Activated naive CD8-positive, alpha-beta T cell treated with anti-CD3 and anti-CD28 coated beads, Interleukin-2, amount 10 ng/mL, durations not matched to agents 7 days and 5 days (primary cell): ENCODE measurements at places on chromosomes 4 and X. TPM values are rescaled to one million over a fixed set of nuclear protein-coding genes. Genes with fewer than 3 reads are reported as not detected.

Gene MAGEB17
- not detected for total RNA-seq

DNA sequence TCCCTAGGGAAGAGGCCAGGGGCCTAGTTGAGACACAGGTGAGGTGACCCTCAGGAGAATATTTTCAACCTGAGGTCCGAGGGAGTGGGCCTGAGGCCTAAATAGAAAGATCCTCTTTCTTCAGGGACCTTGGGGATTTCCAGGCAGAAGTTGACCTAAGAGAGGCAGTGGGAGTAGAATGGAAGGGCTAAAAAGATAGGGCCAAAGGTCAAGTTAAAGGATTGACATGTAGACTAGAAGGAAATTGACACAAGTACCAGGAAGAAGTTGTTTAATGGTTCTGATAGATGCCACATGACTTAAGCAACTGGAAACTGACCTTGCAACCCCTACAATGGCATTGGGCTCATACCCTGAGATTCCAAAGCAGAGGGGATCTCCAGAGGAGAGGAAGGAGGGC is 76.9 kb downstream of the SHROOM3 start:
- no peak overlapping the region for H3K4me3 ChIP-seq
- H3K27ac ChIP-seq, result no peak overlapping the region
- DNase-seq, result no peak
- peaks cover 2% of the 10 kb centered on the region for H3K4me1 ChIP-seq
- H3K27me3 ChIP-seq, result peaks cover 2% of the 10 kb centered on the region

Gene NALF2
- total RNA-seq, result not detected

- H3K27ac ChIP-seq, result peak overlapping the region; percentile 35
- peak overlapping the region; percentile 57 for H3K4me3 ChIP-seq
- H3K36me3 ChIP-seq, result peaks cover 19% of the 10 kb centered on the region
- H3K27me3 ChIP-seq, result no peaks in the 10 kb centered on the region
- DNase-seq, result no peak
Measured at GRCh38 chr4:153483432-153484418, 17.6 kb downstream of the TMEM131L start.

DNA sequence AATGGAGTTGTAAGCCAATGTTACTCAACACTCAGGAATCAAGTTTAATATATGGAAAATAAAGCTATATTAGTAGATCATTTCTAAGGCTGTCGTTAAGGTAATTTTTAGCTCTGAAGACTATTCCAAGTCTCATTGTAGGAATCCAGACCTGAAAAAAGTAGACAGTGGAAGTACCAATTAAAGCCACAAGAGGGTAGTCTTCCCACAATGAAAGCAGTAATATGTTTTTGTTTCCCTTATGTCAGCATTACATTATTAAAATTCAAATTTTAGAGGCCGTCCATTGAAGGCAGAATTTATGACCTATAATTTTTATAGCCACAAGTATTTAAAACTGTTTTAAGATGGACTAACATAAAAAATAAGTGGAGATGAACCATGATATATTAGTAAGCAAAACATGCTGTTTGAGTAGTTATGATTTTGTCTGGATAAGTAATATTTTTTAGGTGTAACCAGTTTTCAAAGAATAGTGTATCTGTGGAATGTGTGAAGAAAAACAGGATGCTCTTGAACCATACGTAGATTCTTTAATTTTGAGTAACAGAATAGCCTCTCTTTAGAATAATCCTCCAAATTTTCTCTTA is 372.6 kb upstream of the TECRL start:
- no peak overlapping the region for H3K27ac ChIP-seq
- no peaks in the 10 kb centered on the region for H3K36me3 ChIP-seq
- no peaks in the 10 kb centered on the region for H3K4me1 ChIP-seq
- no peak for DNase-seq

- H3K4me1 ChIP-seq, result peaks cover 16% of the 10 kb centered on the region
- no peaks in the 10 kb centered on the region for H3K27me3 ChIP-seq
- DNase-seq, result no peak
- peak overlapping the region; percentile 79 for H3K4me3 ChIP-seq
- no peaks in the 10 kb centered on the region for H3K36me3 ChIP-seq
Measured at GRCh38 chrX:154378059-154378798, 866 bp upstream of the EMD start.

- H3K4me3 ChIP-seq, result peak overlapping the region; percentile 51
- no peaks in the 10 kb centered on the region for H3K27me3 ChIP-seq
- peaks cover 10% of the 10 kb centered on the region for H3K4me1 ChIP-seq
- no peak for DNase-seq
Measured at GRCh38 chr4:112110059-112110425, 35.2 kb upstream of the FAM241A start.

- no peaks in the 10 kb centered on the region for H3K4me1 ChIP-seq
- no peaks in the 10 kb centered on the region for H3K36me3 ChIP-seq
- no peak for DNase-seq
- H3K27me3 ChIP-seq, result peaks cover 7% of the 10 kb centered on the region
Measured at GRCh38 chrX:9906919-9907318, 60.2 kb upstream of the CLDN34 start.
